ENCODE measurements at places on chromosomes 11 and 22.
A peak's percentile ranks its signal among the peaks of the same experiment; 100 is the strongest.

DNA sequence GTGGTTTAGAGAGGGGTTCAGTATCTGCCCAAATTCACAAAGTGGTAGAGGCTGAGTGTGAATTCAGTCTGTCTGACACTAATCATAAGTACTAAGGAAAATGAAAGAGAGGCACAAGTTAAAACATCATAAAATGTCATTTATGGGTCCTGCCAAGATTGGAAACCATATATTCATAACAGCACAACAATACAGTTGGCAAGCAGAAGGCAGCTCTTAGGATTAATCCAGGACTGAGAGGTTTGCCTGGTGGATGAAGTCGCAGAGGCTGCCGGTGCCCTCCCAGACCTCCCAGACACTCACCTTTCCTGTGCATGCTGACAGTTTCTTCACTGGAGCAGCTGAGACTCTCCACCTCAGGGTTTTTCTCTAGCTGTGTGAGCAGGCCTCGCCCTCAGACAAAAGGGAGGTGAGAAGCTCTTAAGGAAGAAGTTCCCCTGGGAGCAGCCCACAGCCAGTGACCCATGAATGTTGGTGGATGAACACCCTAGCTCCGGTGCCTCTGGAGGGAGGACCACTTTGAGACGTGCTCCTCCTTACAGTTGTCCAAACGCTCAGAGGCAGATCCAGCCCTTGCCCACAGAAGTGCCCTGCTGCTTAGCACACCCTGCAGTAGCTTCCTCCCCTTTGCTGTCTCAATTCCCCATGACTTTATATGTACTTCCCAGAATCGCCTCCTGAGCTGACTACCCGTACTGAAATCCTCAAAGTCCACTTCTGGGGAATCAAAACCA, 43.7 kb downstream of the MAML2 start:
- DNase-seq, result no peak

- peak; percentile 85 for DNase-seq
These were observed 3.1 kb downstream of the SCO2 start for GRCh38 chr22:50522208-50522805.

GRCh38 chr11:67277231-67277961, 11.1 kb downstream of the GRK2 start:
- no peak for DNase-seq

GRCh38 chr11:94049351-94049750, 28.2 kb downstream of the HEPHL1 start:
- DNase-seq, result no peak

GRCh38 chr11:102469196-102469821, 16.7 kb upstream of the TMEM123 start:
- no peak for DNase-seq

GRCh38 chr22:38954414-38955043, 2.9 kb upstream of the APOBEC3A start:
- no peak for DNase-seq

- DNase-seq, result no peak
These were observed 20.7 kb downstream of the DDX10 start for GRCh38 chr11:108685419-108686130.

- no peak for DNase-seq
These were observed 34.4 kb downstream of the MARK2 start for GRCh38 chr11:63873311-63873710.

- no peak for DNase-seq
These were observed 200.5 kb downstream of the TRIM29 start for GRCh38 chr11:119937412-119937811.

- no peak for DNase-seq
These were observed 86.6 kb downstream of the KCNQ1 start for GRCh38 chr11:2531277-2531986.

- no peak for DNase-seq
These were observed 54.4 kb upstream of the JAM3 start for GRCh38 chr11:134014511-134014910.

DNA sequence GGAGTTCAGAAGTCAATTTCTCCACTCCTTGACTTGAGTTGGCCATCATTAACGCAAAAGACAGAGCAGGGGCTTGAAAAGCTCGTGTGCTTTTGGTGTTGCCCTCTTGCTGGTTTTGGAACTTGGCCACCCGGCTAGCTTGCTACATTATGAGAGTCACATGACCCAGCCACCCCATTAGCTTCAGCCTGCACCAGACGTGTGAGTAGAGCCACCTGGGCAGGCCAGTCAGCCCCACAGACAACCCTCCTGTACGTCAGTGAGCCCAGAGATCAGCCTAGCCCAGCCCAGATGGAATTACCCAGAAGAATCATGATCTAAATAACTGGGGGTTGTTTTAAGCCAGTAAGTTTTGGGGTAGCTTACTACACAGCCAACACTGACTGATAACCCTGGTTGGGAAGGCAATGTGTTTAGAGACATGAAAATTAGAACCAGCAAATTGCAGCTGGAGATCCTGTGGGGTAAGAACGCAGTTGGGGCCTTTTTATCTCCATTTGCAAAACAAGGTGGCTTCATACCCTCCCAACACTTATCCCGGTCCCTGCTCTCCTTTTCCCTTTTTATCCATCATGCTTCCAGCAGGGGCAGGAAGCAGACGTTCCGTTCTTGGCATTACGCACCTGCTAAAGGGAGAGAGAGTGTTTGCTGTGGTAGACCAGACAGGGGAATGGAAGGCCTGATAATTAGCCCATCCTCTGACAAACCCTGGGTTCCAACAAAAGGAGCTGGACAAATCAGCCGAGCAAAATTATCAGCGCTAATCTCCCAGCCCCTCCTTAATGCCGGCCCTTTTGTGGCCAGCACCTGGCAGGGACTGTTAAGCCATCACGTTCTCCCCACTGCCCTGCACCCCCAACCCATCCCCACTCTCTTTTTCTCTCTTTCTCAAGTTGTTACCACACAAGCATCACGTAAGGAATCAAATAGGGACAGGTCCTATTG, 548.7 kb upstream of the CADM1 start:
- DNase-seq, result no peak

DNA sequence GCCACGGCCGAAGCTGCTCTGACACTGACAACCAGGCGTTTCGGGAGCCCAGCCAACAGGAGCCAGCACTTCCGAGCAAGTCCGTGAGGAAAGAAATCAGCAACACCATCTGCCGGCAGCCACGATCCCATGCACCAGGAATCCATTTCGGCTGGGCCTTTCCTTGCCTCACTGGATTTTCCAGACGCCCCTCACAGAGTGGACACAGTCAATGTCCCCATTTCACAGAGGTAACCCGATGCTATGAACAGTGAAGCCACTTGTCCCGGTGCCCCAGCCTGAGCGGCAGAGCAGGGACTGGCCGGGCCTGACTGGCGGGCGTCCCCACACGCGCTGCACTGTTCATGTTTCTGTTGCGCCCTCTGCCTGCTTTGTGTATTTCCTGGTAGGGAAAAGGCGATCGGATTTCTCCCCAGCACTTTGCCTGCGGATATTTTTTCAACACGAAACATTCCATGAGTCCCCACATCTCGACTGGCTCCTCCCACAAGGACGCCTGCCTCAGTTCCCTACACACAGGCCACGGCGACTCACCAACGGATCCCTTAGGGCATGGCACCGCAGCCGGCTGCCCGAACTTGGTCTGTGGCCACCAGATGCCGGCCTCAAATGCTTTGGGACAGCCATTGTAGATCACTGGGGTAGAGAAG, 55.3 kb downstream of the TRMU start:
- DNase-seq, result no peak

GRCh38 chr11:38498721-38499120, 1900.7 kb upstream of the RAG2 start:
- no peak for DNase-seq

DNA sequence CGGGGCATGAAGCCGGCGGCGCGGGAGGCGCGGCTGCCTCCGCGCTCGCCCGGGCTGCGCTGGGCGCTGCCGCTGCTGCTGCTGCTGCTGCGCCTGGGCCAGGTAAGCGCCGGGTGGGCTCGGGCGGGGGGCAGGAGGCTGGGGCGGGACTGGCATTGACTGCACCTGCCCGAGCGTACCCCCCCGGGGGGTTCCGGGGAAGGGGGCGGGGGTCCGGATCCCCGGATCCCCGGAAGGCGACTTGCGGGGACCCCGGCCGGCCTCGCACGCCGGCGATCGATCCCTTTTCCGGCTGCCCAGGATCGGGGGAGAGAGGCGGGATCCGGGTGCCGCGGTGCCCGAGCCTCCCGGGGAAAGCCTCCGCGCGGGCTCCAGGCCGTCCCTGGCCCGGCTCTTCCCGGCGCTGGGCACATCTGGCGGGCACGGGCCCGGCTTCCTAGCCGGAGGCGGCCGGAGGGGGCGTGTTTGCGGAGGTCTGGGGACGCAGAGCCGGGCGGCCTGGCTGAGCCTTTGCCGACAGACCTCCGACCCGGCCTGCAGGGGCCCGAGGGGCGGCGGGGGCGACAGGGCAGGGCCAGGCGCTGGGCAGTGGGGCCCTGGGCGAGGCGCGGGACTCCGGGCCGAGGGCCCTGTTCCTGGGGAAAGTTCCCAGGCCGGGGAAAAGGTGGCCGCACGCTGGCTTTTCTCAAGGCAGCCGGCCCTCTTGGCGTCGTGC, 705 bp downstream of the PTPRJ start:
- DNase-seq, result no peak
